ENCODE measurements at places on chromosomes 12 and 14.
A peak's percentile ranks its signal among the peaks of the same experiment; 100 is the strongest.

- no peak for DNase-seq
Observed at GRCh38 chr12:104083769-104084475, 19.6 kb downstream of the HCFC2 start.

DNA sequence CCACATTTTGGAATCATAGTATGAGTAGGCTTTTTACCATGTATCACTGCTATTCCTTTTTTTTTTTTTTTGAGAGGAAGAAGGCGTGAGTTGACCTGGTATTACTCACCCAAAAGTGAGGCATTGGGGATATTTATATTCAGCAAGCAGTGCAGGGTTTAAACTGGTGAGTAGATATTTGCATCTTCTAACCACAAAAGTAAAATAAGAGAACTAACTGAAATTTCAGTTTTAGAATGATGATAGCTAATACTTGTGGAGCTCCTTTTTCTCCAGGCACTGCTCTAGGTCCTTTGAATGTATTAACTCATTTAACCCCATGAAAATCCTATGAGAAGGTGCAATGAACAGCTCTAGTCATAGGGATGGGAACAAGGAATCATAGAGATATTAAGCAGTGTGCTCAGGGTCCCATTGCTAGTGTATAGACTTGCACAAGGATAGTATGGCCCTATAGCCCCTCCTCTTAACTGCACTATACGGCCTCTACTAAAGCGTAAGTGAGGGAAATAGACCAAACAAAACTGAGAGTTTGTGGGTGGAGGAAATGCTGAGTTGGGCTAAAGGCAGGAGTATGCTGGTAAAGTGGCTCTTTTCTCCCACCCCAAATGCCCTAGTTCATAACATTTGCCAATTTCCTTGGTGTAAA, 104.3 kb upstream of the MAX start:
- no peak for DNase-seq

- DNase-seq = no peak
Observed at GRCh38 chr14:100294213-100294962, 11.9 kb downstream of the SLC25A29 start.

GRCh38 chr12:76547526-76547925, 12.0 kb downstream of the OSBPL8 start:
- no peak for DNase-seq

DNA sequence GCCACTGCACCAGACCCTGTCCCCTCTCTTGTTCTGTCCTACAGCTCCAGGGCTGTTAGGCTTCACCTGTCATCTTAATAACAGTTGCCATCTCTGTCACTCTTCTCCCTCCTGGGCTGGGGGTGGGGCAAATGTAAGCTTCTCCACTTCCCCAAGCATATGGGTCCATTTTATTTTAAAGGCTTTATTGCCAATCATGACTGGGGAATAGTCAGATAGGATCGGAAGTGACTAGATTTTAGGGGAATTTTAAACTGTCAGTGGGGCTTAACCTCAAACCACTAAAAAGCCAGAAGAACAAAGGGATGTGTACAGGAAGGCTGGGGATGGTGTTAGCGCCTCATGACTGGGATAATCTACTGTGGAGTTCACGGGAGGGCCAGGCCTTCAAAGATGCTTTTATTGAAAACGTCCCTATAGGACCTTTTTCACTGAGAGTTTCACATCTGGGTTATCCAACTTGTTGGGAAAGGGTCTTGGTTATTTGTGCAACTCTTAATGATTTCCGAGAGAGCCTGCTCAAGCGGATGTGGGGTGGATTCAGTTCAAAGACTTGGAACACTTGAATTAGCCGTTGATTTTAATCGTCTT, 41.6 kb downstream of the CHST11 start:
- peak; percentile 71 for DNase-seq

DNA sequence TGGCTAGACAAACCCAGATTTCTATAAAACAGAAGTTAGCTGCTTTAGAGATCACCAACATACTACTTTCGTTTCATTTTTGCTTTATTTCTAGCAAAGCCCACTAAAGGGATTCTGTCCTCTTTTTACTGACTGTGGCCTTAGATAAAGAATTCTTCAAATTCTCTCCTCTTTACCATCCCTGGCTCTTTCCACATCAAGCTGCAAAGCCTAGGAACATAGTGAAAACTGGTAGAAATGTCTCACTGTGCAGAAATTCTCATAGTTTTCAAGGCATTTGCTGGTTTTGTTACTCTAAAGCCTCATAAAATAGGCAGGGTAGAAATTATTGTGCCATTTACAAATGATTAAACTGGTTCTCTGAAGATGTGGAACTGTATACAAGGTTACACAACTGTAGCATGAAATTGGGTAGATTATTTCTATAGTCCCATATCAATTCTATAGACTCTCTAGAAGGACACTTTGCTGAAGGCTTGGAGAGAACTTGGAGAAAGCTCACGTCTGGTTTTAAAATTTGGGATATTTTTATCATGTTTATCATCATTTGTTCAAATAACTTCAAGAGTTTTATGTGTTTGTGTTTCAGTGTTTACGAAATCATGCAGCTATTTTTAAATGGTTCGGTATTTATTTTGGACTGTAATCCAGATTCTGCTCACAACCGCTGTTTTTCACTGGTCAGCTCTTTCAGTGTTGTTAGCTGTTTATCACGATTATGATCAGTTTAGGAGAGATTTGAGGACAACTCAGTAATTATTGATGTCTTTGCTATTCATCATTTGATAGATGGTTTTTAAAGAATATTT, 36.7 kb upstream of the CSRP2 start:
- DNase-seq = no peak

DNA sequence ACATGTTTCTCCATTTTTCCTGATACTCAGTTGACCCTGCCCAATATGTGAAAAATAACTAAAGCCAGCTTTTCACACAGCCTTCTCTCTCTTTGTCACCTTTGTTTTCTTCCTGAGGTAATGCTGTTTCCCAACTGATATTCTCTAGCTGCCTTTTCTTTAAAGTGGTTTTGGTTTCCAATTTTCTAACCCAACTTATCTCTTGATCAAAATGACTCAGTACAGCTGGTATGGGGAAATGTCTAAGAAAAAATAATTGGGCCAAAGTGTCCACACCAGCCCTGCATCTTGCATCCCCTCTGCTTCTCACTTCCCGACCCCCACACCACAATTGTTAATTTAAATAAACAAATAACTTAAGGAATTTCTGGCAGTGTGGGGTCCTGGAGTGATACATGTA, 193.8 kb downstream of the SYT1 start:
- no peak for DNase-seq

DNA sequence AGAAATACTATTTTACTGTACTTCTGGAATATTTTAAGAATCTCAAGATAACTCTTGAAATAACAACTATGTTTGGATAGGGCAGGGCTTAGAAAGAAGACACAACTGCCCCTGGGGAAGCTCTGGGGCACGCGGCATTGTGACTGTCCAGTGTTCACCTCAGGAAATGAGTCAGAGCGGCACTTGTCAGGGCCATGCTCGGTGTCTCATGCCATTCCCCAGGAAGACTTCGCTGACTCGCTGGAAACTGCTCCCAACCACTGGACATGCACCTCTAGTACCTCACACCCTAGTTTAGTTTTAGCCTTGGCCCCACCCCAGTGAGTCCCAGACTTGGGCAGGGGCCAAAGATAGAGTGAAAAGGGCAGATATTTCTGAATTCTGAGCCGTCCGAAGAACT, 192.0 kb downstream of the TTC7B start:
- DNase-seq = peak; percentile 58

- no peak for DNase-seq
Observed at GRCh38 chr12:72863671-72864070, 591.5 kb downstream of the TRHDE start.

DNA sequence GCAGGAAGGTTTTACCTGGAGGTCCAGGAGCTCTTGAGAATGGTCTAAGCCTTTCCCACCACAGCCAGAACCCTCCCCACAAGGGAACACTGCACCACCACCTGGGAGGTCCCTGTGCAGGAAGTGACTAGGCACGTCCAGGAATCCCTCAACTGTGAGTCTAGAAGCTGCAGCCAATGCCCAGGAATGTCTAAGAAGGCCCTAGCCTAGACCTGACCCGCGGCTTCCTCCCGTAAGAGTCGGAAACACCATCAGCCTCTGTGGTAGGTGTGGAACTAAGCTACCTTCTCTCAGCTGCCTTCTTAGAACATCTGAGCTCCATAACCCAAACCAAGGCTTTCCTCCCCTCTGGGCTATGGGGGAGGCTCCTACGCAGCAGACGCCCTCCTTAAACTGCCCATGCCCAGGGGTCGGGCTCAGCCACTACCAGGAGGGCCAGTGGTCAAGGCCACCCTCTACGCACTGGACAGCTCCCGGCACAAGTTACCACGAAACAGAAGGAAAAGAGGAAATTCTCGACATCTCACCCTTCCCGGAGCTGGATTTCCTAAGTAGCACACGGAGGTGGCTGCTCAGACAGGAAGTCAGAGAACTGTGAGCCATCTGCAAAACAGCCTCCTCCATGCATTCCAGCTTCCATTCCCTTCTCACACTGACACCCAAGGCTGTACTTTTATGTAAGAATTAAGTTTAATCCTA, 25.5 kb downstream of the ZFYVE21 start:
- no peak for DNase-seq

DNA sequence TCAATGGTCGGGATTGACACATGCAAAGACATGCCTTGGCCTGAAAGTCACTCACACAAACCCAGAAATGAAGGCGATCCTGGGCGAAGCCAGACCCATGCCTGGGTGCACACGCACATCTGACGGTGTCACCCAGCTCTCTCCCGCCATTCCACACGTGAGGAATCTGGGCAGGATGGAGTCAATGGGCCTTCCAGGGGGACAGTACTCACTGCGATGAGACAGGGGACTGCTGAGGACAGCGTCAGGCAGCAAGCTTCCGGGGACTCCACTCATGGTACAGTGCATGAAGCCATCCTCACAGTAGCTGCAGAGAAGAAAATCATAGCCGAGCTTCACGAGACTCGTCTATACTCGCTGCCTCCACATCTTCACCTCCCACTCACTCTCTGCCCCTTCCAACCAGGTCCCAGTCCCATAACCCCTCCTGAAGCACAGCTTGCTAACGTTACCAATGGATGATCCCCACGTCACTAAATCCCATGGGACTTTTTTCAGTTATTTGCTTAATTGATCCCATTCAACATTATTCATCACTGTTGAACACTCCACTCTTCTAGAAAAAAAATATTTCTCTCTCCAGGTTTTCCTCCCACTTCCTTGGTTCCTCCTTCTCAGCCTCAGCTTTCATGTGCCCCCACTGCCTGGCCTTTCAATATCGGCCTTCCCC, 77.8 kb downstream of the VWF start:
- DNase-seq = no peak

DNA sequence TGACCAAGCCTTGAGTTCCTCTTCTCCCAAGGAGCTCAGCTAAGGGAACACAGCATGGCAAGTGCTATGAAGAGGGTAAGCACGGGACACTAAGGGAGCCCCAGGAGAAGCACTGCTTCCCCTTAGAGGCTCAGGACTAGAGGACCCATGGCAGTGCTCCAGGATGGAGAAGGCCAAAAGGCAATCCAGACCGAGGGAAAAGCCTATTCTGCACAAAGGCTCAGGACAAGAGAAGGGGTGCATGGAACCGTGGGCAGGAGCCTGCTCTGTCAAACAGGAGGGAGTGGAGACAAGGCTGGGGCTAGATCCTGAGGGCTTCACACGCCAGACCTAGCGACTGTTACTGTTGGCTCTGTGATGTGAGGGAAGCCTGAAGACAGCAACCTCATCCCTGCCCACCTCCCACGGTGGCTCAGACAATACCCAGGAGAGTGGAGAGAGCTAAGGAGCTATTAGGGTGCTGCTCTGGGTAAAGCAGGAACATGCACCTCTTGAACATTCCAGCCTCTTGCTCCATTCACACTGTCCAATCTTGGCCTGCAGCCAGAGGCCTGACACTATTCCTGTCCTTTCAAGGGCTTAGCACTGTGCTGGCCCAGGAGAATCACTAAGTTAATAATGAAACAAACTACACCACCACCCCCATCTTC, 24.2 kb downstream of the OTUB2 start:
- DNase-seq = no peak

DNA sequence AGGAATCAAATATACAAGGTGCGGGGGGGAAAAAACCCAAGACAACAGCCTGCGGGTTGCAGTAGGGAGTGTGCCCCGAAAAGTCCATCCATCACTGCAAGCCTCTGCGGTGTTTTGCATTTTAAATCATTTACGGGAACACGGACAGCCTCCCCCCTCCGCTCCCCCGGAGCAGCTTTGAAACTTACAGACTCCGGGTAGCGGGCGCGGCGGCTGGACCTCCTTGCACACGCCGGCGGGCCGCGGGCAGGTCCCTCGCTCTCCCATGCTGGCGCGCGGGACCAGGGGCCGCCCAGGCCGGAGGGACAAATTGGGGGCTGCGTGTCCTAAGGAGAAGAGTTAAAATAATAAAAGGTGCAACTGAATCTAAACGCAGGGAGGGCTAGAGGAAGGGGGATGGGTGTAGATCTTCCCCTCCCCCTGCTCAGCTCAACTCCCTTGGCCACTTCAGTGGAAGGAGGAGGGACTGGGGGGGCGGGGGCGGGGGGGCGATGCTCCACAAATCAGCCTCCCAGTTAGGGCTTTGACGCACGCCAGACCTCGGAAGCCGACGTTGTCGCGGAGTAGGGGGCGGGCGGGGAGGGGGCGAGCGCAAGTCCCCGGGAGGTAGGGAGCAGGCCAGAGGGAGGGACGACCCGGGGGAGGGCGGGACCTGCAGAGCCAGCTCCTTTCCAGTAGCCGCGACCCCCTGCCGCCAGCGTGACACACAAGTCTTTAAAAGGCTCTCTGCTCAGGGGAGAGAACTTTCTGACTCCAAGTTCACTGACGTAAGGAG, at the start of gene KCNJ8:
KCNJ8 (minus strand) TSS at position 349 of the 775 bp plus-strand sequence. CDS start 1,090 bp downstream, outside the sequence.
- DNase-seq = no peak

DNA sequence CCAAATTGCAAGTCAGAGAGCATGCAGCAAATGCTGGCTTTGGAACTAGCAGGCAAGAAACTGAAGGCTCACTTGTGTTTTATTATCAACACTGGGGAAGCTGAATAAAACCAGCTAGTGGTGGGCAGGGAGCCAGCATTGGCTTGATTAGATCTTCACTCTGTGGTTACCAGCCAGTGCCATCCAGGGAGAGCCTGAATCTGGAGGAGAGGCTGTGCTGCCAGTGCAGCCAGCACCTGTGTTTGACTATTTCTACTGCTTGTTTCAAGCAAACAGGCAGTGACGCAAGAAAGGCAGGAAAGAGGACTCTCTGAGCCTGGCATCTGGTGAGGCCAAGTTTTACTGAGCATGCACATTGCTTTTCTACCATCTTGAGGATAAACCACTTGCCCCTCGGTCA, 247.0 kb downstream of the PHLDA1 start:
- DNase-seq = no peak

Measured in CD4-positive, alpha-beta T cell treated with Interleukin-1 beta for 1 hour (primary cell).